ENCODE measurements at places on chromosomes 2 and 18. TPM values are rescaled to one million over a fixed set of nuclear protein-coding genes. Genes with fewer than 3 reads are reported as not detected.

Gene NOL4
- 14.3 TPM for total RNA-seq

Gene RBM43
- 15.8 TPM for total RNA-seq

Gene COX7A2L
- total RNA-seq, result 120 TPM

GRCh38 chr2:23745068-23745725 is 181.7 kb downstream of the ATAD2B start:
- no peak for DNase-seq
- H3K27me3 ChIP-seq, result no peaks in the 10 kb centered on the region
- H3K27ac ChIP-seq, result no peak overlapping the region
- peaks cover 15% of the 10 kb centered on the region for H3K4me1 ChIP-seq
- H3K4me3 ChIP-seq, result no peak overlapping the region
- no peaks in the 10 kb centered on the region for H3K36me3 ChIP-seq

GRCh38 chr2:143124445-143124844 is 4.8 kb upstream of the ARHGAP15 start:
- no peak overlapping the region for H3K27ac ChIP-seq
- H3K27me3 ChIP-seq, result no peaks in the 10 kb centered on the region
- no peaks in the 10 kb centered on the region for H3K4me1 ChIP-seq
- H3K4me3 ChIP-seq, result no peak overlapping the region
- no peak for DNase-seq
- H3K36me3 ChIP-seq, result no peaks in the 10 kb centered on the region

GRCh38 chr18:58927659-58928058 is 63.0 kb downstream of the ZNF532 start:
- no peaks in the 10 kb centered on the region for H3K36me3 ChIP-seq
- peak overlapping the region; percentile 61 for H3K27ac ChIP-seq
- peaks cover 41% of the 10 kb centered on the region for H3K4me1 ChIP-seq
- H3K27me3 ChIP-seq, result no peaks in the 10 kb centered on the region

DNA sequence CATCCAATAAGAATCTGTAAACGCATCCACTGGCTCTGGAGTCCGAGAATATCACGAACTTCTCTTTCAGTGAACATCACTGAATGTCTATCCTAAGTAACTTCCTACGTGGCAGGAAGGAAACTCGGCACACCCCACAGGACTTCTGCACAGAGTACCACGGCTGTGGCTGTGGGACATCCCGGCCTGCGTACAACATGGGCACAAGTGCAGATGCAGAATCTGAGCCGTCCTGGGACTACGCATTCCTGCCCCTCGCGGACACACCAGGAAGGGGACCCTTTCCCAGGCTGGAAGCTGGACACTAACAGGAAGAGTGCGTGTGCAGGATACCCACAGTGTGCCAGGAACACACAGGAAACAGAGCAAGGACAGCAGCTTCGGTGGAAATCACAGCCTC is 60.6 kb downstream of the ZNF516 start:
- DNase-seq, result no peak
- H3K27me3 ChIP-seq, result no peaks in the 10 kb centered on the region
- H3K36me3 ChIP-seq, result no peaks in the 10 kb centered on the region
- no peak overlapping the region for H3K27ac ChIP-seq
- peaks cover 21% of the 10 kb centered on the region for H3K4me1 ChIP-seq

- H3K36me3 ChIP-seq, result no peaks in the 10 kb centered on the region
- no peak overlapping the region for H3K27ac ChIP-seq
- no peak overlapping the region for H3K4me3 ChIP-seq
- no peaks in the 10 kb centered on the region for H3K27me3 ChIP-seq
- peaks cover 3% of the 10 kb centered on the region for H3K4me1 ChIP-seq
- DNase-seq, result no peak
These were observed 172.7 kb downstream of the L3MBTL4 start for GRCh38 chr18:6242004-6242403.

DNA sequence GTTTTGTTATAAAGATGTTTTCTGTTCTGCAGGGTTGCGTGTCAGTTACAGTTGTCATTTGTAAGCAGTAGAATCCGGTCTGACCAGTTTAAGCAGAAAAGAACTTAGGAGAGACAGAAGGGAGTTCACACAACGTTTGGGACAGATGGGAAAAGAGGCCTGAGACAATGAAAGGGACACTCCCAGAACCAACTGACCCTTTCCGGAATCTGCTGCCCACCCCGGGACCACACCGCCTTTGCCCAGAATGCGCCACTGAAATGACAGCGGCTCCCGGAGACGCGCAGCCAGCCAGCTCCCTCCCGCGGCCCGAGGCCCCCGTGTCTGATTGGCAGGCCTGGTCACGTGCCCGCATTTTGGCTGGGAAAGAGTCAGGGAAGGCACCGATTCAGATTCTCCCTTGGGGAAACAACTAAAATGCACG is 244.6 kb downstream of the BCL2 start:
- peak overlapping the region; percentile 83 for H3K27ac ChIP-seq
- H3K36me3 ChIP-seq, result no peaks in the 10 kb centered on the region
- H3K27me3 ChIP-seq, result no peaks in the 10 kb centered on the region
- H3K4me1 ChIP-seq, result peaks cover 3% of the 10 kb centered on the region
- DNase-seq, result peak; percentile 84

Measured in thyroid gland (tissue), 4 donors.